ENCODE measurements at places on chromosomes 3 and 15.

- no peak for DNase-seq
Measured at GRCh38 chr3:115518100-115518852, 105.0 kb upstream of the GAP43 start.

GRCh38 chr3:110165753-110166152 is 828.4 kb upstream of the DPPA4 start:
- no peak for DNase-seq

DNA sequence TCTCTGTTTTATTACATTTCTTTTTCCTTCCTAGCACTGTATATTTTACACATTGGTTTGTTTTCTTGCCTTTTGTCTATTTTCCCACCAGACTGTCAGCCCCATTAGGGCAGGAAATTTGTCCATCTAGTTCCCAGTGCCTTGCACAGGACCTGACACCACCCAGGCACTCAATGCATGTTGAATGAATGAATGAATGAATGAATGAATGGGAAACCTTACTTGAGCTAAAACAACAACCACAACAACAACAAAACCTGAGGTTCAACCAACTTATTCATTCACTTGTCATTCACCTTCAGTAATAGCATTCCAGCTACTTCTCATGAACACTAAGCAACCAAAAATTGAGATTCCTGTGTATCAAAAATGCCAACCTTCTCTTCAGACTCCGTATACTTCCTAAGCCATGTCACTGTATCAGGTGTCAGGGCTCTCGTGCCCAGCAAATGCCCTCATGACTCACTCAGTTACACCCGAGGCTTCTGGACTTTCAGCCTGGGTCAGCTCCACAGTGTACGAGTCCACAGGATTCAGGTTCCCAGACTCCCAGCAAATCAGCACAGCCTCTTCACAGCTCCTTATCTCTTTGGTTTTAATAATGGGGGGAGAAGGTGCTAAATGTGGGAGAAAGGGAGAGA is 37.3 kb downstream of the FSD2 start:
- no peak for DNase-seq

- DNase-seq: no peak
Measured at GRCh38 chr15:99493461-99493860, 72.3 kb upstream of the MEF2A start.

- no peak for DNase-seq
Measured at GRCh38 chr3:6739288-6739687, 121.6 kb upstream of the GRM7 start.

GRCh38 chr15:86571873-86572272 is 492.2 kb downstream of the AGBL1 start:
- no peak for DNase-seq

- DNase-seq: no peak
Measured at GRCh38 chr3:124963755-124964154, 29.2 kb upstream of the MUC13 start.

DNA sequence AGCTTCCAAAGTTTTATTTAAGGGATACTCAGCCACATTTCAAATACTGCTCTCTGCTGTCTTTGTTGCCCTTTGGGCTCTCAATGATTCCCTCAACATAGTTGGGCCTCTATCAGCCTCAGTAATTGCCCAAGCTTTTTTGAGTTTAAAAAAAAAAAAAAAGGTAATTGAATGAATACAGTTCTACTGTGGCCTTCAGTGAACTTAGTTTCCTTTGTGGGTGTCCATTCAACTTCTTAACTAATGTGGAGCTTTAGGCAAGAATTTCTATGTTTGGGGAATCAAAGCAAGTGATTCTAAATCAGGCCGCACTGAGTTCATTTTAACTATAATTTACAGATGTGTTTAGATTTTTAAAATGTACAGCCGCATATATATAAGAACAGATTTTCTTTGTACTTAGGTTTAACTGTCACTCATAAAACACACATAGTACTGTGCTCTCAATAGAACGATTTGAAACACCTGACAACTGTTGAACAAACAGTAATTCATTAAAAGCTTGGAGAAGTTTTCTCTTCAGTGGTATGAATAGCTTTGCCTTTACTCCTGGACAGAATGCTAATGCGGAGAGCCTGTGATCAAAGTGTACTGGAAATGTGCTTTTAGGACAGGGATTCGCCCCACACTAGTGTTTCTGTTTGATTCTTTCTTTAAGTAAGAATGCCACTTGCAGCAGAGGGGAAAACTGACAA is 844.9 kb upstream of the SEMA6D start:
- no peak for DNase-seq

- no peak for DNase-seq
Measured at GRCh38 chr15:40100123-40100946, 8.3 kb downstream of the BMF start.

DNA sequence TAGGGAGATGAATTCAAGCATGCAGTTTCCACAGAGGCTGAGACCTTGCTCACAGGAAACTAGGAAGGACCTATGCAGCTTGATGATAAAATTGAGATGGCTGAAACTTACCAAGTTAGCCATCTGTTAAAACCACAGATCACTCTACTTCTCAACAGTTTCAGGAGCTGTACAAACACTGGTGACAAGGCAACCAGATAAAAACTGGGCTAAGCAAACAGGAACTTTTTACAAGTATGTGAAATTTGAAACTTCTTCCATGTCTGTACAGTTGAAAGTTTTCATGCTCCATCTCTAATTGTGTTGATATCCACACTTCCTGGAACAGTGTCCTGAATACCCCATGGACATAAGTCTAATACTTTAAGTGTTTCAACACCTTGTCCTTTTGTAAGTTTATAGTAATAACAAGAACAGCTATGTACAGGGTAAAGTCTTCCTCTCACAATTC is 78.2 kb downstream of the FAIM start:
- DNase-seq: no peak

DNA sequence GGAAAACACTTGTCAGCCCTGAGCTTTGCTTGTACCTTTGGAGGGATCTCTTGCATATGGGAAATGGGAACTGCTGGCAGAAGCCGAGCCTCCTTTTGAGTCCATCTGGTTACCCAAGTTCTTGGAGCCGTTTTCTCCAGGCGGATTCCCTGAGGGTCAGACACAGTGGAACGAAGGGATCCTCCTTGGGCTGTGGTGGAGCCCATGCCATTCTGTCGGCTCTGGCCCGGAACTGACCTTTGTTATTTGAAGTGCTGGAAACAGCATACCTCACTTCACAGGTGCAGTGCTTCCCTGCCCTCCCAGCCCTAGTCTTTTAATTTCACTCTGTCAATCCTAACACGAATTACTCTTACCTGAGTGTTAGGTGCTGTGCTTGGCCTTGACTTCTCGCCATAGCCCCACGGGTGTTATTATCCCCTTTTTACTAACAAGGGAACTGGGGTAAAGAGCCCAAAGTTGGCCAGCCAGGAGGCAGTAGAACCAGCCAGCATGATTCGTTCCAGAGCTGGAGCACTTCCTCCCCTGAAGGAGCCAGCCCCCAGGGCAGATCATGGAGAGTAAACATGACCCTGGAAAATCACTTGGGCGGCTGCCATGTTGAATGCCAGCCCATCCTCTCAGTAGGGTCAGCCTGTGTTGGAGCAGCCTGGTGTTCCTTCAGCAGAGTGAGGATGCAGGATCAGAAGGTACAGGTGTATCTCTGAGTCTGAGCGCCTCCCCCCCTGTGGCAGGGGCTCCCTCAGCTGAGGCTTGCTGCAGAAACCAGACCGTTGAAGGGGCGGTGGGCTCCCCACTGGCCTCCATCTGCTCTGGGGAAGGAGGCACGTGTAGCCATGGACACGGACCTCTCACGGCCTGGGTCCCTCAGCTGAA is 143.2 kb downstream of the DNAJB8 start:
- DNase-seq: no peak

DNA sequence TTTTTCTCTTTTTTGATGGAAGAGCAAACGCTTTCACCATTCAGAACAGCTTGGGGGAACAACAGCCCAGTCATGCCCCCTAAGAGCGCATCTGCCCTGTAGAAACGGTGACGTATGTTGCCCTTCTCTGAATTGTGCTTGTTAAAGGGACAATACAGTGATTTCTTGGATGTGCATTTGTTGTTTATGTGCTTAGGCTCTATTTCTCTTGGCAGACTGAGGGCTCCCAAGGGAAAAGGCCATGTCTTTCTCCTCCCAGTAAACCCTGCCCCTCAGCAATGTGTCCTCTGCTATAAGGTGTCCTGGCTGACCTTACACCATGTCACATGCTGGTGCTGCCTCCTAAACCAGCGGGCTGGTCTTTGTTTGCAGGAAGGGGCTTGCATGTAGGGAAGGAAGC is 346.1 kb downstream of the EPHB1 start:
- DNase-seq: no peak

DNA sequence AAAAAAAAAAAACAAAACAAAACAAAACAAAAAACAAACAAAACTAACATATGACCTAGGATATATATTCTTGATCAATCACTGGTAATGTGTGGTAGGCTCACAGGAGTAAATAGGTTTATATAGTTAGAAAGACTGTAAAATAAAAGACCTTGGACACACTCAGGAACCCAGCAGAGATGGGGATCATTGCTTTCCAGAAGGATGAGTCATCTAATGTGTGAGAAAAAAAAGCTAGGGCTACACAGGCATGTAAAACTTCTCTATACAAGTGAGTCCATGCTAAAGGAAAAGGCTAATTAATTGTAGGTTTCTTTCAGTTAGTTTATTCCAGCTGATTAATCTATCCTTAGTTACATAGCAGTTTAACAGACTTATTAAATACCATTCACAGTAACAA is 710.3 kb upstream of the ARPP21 start:
- DNase-seq: no peak

DNA sequence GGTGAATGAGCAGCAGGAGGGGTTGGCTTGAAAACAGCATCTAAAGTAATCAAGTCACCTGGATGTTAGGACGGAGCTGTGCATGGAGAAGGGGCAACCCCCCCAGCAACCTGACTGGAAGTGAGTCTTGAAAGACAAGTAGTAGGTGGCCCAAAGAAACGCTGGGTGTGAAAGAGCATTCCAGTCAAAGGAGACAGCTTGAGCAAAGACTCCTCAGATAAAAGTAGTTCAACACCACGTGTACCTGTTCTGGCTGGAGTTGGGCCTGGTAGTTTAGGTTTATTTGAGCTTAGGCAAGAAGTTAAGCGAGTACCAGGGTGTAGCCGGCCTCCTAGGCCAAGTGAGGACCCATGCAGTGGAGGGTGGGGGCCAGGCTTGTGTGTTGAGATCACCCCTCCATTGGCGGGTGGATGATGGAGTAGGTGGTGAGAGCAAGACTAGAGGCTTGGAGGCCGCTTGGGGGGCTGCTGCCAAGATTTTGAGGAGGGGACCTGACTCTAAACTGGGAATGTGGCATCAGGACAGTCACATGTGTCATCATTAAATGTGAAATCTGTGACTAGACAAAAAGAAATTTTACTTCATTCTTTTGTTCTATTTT is 61.3 kb downstream of the ABHD2 start:
- DNase-seq: no peak

- DNase-seq: no peak
Measured at GRCh38 chr3:108486941-108487340, 23.5 kb downstream of the MYH15 start.

- DNase-seq: no peak
Measured at GRCh38 chr3:156511987-156512677, 42.8 kb downstream of the SSR3 start.

- no peak for DNase-seq
Measured at GRCh38 chr3:127412578-127413317, 124.9 kb upstream of the PRR20G start.

GRCh38 chr3:61729038-61729634 is 167.8 kb downstream of the PTPRG start:
- DNase-seq: no peak

- no peak for DNase-seq
Measured at GRCh38 chr3:197533927-197534725, 21.6 kb downstream of the BDH1 start.

DNA sequence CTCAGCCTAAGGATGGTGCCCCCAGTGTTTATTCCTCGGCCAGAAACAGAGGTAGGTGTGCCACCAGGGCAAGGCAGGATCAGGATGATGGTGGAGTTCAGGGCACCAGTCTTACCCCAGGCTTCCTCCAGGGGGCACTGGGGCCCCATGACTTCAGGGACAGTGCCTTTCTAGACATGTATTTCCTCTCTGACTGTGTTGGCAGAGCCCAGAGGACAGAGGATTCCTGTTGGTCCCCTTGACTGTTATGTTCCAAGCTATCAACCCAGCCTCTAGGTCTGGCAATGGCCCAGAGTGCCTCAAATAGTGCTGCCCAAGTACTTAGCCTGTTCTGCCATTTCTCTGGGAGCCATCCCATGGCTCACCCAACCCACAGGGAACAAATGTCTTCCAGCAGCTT is 2.8 kb downstream of the HEMK1 start:
- peak; percentile 72 for DNase-seq

DNA sequence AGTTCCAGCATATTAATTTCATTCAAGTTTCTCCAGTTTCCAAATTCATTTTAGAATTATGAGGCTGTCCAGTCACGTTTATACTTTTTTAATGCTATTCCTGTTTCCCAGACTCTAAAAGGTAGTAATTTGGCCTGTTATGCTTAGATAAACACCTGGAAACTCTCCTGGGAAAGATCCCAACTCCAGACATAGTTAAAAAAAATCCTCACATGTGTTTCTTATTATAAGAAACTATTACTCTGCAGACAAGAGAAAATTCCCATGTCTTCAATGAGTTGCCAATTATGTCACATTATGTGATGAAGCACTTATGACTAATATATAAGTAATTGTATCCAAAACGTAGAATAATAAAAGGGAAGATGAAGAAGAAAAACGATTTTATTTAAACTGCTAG is 137.1 kb upstream of the TMC3 start:
- DNase-seq: no peak

DNA sequence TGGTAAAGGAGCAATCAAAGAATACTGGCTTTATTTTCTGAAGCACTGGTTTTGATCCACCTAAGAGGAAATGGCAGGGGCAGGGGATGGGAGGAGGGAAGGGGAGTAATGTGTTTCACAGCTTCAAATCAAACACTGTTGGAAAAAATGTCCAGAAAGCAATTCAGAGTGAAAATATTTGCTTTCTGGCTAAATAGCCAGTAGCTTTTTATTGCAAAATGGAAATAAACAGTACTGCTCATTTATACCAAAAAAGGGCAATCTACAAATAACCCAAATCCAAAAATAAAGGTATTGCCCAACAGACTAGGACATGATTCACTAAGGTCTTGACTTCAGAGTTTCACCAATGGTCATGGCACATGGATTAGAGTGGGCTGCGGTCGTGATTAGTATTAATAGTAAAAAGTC is 279.3 kb upstream of the THBS1 start:
- DNase-seq: no peak

DNA sequence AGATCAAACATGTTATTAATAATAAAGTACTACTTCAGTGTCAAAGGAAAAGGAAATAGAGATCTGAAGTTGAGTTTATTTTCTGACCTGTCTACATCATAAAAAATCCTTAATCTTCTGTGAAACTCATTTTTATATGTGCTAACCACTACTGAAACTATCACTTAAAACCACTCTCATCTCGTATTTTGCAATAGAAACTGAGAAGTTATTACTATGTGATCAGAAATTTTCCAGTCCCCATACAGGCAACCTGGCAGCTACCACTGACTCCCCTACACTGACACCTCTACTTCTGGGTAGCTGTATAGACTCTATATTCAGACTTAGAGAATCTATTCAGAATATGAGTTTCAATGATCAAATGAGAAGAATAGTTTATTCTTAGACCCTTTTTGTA is 8.3 kb downstream of the HDGFL3 start:
- DNase-seq: no peak

GRCh38 chr3:89506462-89507103 is 399.2 kb downstream of the EPHA3 start:
- DNase-seq: no peak
